ENCODE measurements at places on chromosomes 7 and 10.

- no peak for DNase-seq
Observed at GRCh38 chr7:140881507-140882228, 43.1 kb downstream of the BRAF start.

DNA sequence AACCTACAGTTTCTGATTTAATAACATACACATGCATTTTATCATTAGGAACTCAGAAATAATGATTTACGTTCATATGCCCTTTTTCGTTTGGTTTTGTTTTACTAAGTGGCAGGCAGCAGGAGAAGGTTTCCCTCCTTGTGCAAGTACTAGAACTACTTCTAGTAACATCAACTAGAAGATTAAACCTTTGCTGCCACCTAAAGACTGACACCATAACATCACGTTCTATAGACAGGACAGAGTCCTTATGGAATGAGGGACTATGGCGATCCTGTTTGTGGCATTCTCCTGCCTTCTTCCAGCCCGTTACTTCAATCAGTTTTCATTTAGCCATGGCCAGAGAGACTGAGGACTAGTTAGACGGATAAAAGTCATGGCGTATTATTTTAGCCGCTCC lies 53.2 kb downstream of the GAD2 start:
- DNase-seq: no peak

GRCh38 chr7:44284881-44285541 lies 40.4 kb downstream of the CAMK2B start:
- DNase-seq: no peak

GRCh38 chr7:34687529-34687928 lies 29.5 kb downstream of the NPSR1 start:
- no peak for DNase-seq

GRCh38 chr7:132450188-132450587 lies 126.1 kb downstream of the PLXNA4 start:
- no peak for DNase-seq

GRCh38 chr10:126321440-126321839 lies 66.8 kb downstream of the ADAM12 start:
- DNase-seq: no peak

- DNase-seq: peak; percentile 43
Observed at GRCh38 chr10:103849880-103850571, 5.3 kb downstream of the SH3PXD2A start.

GRCh38 chr10:27950242-27950564 lies 48.7 kb downstream of the ODAD2 start:
- no peak for DNase-seq

DNA sequence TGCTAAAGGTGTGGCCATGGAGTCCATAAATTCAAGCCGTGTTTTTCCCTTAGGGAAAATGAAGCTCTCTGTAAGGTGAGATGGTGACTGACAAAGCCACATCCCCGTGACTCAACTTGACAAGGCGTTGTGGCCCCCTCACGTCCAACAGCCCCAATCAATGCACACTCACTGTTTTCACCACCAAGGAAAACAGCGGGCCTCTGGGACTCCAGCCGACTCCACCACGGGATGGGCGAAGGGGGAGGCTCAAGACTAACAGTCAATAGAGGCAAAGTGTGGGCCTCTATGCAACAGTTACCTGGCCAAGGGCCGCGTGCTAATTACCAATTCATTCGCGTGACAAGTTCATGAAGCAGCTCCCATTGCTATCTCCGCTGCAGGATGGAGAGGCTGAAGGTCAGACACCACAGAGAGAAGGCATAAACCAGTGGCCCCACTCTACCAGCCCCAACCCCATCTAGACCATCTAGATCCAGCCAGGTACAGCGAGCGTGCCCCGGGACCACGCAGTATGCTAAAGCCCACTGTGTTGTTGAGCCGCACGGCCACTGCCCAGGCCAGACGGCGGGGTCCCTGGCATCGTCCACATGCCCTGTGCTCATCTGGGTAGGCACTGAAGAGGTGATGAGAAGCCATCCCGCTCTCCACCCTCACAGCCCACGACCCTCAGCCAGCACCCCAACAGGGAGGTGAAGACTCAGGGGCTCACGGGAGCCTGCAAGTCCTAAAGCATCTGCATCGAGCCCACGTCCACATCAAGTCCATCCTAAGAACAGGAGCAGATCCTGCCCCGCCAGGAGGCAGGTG lies 76.1 kb downstream of the PROSER2 start:
- DNase-seq: no peak

GRCh38 chr10:27192284-27192683 lies 37.1 kb downstream of the MASTL start:
- DNase-seq: peak; percentile 74

DNA sequence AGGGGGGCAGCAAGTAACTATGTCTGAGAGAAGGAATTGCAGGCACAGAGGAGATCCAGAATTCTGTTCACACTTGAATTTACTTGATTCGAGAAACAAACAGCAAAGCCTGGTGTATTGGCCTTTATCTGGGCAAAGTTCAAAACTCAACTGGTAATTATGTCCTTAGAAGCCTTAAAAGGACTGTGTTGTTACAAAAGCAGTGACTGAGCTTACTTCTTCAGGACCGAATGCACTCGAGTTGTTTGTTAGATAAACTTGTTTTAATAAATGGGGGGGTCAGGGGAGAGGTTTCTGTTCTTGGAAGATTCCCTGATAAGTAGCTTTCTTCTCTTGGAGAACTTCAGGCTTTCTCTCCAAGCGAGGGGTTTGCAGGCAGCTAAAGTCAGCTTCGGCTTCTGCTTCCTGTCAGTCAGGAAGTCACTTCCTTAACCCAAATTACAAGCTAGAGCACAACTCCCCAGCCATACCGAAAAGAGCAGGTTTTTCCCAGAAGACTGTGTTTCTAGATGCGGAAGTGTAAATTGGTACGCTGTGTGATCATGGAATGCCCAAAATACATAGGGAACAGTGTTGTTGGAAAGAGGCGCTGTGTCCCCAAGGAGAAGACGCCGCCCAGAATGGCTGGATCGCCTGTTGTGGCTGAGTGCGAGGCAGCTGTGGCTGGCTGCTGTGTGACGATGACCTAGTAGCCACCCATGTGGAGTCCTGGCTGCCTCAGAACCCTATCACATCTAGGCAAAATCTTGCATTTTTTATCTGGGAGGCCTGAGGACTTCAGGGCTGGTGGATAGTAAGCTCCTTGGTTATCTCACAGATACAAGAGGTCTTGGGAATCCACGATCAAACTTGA lies 110.4 kb downstream of the TCF7L2 start:
- DNase-seq: no peak

DNA sequence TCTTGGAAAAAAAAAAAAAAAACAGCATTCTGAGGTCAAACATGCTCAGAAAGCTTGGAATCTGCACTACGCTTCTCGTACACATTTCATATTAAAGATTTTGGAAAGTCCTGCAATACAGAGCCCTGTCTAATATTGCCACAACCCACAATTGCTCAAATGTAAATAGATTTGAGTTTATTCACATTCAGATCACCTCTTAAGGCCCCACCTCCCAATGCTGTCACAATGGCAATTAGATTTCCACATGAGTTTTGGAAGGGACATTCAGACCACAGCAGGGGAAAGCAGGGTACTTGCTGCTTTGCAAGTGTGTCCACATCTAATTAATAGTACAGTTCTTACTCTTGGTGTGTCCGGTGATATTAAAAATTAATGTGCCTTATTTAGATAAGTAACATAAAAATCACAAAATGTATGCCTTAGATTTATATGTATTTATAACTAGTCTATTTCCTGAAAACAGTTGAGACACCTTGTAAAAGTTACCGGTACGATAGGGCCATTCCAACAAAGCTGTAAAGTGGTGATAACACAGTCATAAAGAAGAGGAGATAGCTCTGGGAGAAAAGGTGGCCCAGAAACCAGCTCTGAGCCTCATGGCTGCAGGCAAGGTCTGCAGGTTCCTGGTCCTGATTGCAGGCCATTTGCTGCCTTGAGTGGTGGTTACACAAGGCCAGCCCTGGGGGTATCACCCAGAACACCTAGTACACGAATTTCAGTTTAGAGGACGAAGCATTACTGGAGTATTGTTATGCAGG lies 27.9 kb downstream of the EGFR start:
- no peak for DNase-seq

GRCh38 chr10:3790858-3791257 lies 5.8 kb upstream of the KLF6 start:
- no peak for DNase-seq
